ENCODE measurements at places on chromosomes 2 and 18. TPM values are rescaled to one million over a fixed set of nuclear protein-coding genes. Genes with fewer than 3 reads are reported as not detected.

DNA sequence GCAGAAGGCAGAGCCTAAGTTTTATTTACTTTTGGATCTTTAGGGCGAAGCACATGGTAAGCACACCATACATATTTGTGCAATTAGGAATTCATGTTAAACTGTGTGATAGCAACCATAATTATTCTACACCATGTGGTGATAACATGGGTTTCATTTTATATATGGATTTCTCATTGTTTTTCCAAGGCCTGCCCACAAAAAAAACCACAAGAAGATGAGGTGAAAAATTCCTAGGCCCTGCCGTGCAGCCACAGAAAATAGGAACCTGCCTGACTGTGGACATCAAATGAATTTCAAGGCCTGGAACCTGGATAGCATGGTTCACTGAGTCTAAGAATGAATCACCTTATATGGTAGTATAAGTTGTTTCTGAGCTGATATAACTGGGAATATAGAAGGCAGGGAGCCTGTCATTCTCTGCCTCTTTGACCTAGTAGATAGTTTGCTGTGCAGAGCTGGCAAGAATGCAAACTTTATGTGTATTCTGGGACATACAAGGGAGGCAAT lies 22.4 kb upstream of the SSB start:
- H3K27me3 ChIP-seq = no peaks in the 10 kb centered on the region
- DNase-seq = no peak
- H3K4me3 ChIP-seq = no peak overlapping the region
- no peaks in the 10 kb centered on the region for H3K36me3 ChIP-seq
- no peak overlapping the region for H3K27ac ChIP-seq

DNA sequence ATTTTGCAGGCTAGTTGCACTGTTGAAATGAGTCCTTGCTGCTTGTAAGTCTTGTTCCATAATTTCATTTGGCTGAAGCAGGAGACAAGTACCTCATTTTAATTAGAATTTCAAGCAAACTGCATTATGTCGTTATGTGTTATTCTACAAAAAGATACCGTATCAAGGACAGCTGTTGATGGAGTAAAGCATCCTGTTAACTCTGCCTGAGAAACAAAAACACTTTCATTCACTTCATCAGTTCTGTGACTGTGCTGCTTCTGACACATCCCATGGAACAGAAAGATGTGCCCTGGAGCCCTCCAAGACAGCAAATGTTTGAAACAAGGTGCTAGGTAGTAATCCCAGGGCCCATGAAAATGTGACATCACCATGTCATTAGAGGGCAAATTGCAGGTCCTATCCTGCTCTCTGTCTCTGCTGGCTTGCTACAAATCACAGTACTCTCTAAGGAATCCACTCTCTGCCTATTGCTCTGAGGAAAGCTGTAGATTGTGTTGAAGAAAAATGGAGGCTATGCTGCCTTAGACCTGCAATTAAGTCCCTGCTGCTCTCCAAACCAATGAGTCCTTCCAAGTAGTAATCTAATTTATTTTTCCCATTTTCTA lies 209.7 kb upstream of the PARD3B start:
- H3K4me3 ChIP-seq = no peak overlapping the region
- H3K27ac ChIP-seq = no peak overlapping the region
- H3K27me3 ChIP-seq = no peaks in the 10 kb centered on the region
- no peaks in the 10 kb centered on the region for H3K36me3 ChIP-seq
- peaks cover 15% of the 10 kb centered on the region for H3K4me1 ChIP-seq

DNA sequence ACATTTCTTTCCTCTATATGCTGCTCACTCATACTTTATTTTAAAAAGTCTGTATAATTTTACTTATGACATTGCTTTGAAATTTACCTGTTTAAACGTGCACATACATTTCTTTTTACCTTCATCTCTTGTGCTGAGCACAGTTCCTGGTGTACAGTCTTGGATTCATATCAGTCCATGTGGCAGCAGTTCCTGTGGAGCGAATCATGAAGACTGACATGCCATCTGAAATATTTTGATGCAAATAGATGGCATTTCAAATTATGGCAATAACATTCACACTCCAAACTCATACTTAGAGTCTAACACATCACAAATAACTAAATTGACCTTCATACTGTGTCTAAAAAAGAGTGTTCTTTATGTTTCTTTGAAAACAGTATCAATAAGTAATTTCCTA lies 90.3 kb upstream of the CDH2 start:
- no peak for DNase-seq
- no peak overlapping the region for H3K4me3 ChIP-seq
- no peaks in the 10 kb centered on the region for H3K36me3 ChIP-seq

GRCh38 chr18:12296457-12296856 lies 11.6 kb upstream of the TUBB6 start:
- H3K4me1 ChIP-seq = peaks cover 4% of the 10 kb centered on the region
- no peaks in the 10 kb centered on the region for H3K27me3 ChIP-seq
- H3K36me3 ChIP-seq = no peaks in the 10 kb centered on the region

The SPC25 gene
- total RNA-seq = 23.4 TPM

The THOC1 gene
- total RNA-seq = 71.2 TPM

GRCh38 chr2:231270221-231271114 lies 72.0 kb downstream of the ARMC9 start:
- no peak overlapping the region for H3K4me3 ChIP-seq
- DNase-seq = no peak

DNA sequence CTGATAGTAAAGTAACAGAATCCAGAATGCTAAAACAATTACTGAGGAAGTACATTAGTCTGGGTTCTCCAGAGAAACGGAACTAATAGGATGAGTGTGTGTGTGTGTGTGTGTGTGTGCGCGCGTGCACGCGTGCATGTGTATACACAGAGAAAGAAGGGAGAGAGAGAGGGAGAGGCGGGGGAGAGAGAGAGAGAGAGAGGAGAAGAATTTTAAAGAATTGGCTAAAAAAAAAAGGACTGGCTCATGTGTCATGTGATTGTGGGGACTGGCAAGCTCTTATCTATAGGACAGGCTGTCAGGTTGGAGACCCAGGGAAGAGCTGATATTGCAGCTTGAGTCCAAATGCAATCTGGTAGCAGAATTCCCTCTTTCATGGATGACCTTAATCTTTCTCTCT lies 976.2 kb upstream of the CDH2 start:
- H3K27ac ChIP-seq = no peak overlapping the region
- peaks cover 6% of the 10 kb centered on the region for H3K4me1 ChIP-seq
- H3K27me3 ChIP-seq = no peaks in the 10 kb centered on the region
- no peaks in the 10 kb centered on the region for H3K36me3 ChIP-seq

- peaks cover 12% of the 10 kb centered on the region for H3K36me3 ChIP-seq
- peaks cover 8% of the 10 kb centered on the region for H3K4me1 ChIP-seq
- peak overlapping the region; percentile 77 for H3K4me3 ChIP-seq
- DNase-seq = peak; percentile 36
- no peaks in the 10 kb centered on the region for H3K27me3 ChIP-seq
- H3K27ac ChIP-seq = no peak overlapping the region
These were observed 1.2 kb downstream of the KDSR start for GRCh38 chr18:63365876-63366212.

GRCh38 chr2:136151021-136151971 lies 33.3 kb upstream of the CXCR4 start:
- no peaks in the 10 kb centered on the region for H3K4me1 ChIP-seq
- DNase-seq = no peak
- no peaks in the 10 kb centered on the region for H3K36me3 ChIP-seq
- H3K4me3 ChIP-seq = no peak overlapping the region
- no peak overlapping the region for H3K27ac ChIP-seq

The PROKR1 gene
- 5.2 TPM for total RNA-seq

- H3K27me3 ChIP-seq = no peaks in the 10 kb centered on the region
- no peaks in the 10 kb centered on the region for H3K4me1 ChIP-seq
- no peak overlapping the region for H3K4me3 ChIP-seq
- no peak overlapping the region for H3K27ac ChIP-seq
These were observed 65.1 kb downstream of the LOXHD1 start for GRCh38 chr18:46591783-46592391.

DNA sequence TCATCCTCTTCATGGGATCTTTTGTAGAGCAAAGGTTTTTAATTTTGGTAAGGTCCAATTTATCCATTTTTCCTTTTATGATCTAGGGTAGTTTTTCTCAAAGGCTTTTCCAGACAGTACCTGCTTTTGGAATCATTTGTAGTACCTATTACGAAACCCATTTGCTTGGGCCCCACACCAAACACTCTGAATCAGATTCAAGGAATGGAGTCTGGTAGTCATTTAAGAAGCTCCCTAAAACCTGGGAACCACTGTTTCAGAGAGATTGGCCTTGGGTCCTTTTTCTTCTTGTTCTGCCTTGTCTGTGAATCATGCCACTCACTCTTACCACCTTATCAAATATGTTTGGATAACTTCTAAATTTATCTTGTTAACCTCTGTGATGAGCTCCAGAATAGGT lies 40.3 kb downstream of the OSBPL6 start:
- no peaks in the 10 kb centered on the region for H3K36me3 ChIP-seq
- DNase-seq = no peak
- H3K27me3 ChIP-seq = no peaks in the 10 kb centered on the region
- no peak overlapping the region for H3K27ac ChIP-seq

GRCh38 chr2:107088156-107088555 lies 202.2 kb upstream of the ST6GAL2 start:
- no peak overlapping the region for H3K4me3 ChIP-seq
- H3K27me3 ChIP-seq = no peaks in the 10 kb centered on the region
- H3K4me1 ChIP-seq = no peaks in the 10 kb centered on the region
- no peak overlapping the region for H3K27ac ChIP-seq
- no peaks in the 10 kb centered on the region for H3K36me3 ChIP-seq

- DNase-seq = no peak
- H3K4me3 ChIP-seq = no peak overlapping the region
- no peaks in the 10 kb centered on the region for H3K36me3 ChIP-seq
- peaks cover 10% of the 10 kb centered on the region for H3K4me1 ChIP-seq
- no peak overlapping the region for H3K27ac ChIP-seq
These were observed 13.1 kb upstream of the LGALSL start for GRCh38 chr2:64440843-64441242.

The TNS1 gene
- 5.7 TPM for total RNA-seq

The ACKR3 gene
- 3.1 TPM for total RNA-seq

DNA sequence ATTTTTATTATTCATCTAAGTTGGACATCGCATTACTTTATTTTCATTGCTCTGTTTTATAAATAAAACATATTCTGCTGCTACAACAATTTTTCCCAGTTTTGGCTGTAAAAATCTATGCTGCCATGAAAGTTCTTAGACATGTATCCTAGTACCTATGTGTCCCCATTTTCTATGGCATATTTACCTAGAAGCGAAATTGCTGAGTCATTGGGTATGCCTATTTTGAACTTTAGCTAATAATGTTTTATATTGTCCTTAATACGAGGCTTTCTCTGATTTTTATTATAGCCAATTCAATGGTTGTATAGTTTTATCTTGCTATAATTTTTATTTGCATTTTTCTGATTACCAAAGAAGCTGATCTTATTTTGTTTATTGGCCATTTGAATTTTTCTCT lies 110.5 kb upstream of the DPP10 start:
- H3K36me3 ChIP-seq = no peaks in the 10 kb centered on the region
- H3K4me1 ChIP-seq = no peaks in the 10 kb centered on the region
- no peak for DNase-seq

The BBS5 gene
- 0.35 TPM for total RNA-seq

DNA sequence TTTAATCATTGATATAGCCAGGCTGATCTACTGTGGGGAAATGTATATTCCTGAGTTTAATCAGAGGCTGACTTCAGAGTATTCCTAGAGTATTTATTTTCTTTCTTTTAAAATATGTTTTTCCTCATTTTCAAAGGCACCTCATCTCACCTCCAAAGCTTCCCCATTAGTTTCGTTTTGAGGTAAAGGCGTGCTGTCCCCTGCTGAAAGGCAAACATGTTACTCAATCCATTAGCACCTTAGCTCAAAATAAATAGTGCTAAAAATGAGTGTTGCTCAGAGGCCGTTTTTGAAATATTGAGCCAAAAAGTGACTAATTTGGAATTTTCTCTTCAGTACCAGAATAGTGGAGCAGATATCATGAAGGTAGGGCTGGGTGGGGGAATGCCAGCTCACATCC lies 386.2 kb downstream of the SOX11 start:
- no peaks in the 10 kb centered on the region for H3K36me3 ChIP-seq
- H3K4me3 ChIP-seq = no peak overlapping the region
- no peaks in the 10 kb centered on the region for H3K27me3 ChIP-seq
- no peak overlapping the region for H3K27ac ChIP-seq
- H3K4me1 ChIP-seq = peaks cover 7% of the 10 kb centered on the region

DNA sequence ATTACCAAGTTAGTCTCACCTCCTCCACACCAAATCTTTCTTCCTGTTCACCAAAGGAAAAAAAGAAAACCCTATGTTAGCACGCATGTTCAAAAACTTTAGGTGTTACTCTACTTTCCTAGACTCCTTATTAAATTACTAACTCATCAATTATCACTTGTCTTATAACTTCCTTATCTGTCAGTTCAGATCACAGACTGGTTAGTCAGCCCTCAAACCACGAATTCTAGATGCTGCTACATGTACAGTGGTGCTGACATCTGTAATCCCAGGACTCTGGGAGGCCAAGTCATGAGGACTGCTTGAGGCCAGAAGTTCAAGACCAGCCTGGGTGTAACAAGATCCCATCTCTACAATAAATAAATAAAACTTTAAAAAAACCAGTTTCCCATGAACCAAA lies 3.5 kb downstream of the YWHAQ start:
- H3K4me3 ChIP-seq = peak overlapping the region; percentile 100
- peaks cover 33% of the 10 kb centered on the region for H3K4me1 ChIP-seq
- DNase-seq = no peak
- H3K27ac ChIP-seq = peak overlapping the region; percentile 28

DNA sequence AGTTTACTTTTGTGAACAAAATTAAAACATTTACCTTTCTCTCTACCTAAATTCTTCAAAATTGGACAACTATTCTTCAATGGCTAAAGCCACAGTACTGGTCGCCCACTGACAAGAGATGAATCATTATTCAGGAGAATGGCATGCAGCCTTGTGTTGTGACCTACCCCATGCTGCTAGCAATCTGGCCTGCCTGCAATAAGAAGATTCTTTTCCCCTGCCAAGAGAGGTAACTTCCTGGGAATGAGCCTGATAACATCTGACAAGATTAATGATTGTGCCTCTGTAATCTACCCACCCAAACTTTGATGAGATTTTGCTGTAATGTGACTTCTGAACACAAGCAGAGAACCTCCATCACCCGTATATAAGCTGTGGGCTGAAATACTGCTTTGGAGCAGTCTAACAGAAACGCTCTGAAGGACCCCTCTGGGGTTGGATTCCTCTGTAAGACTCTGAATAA lies 47.0 kb upstream of the ST3GAL5 start:
- no peaks in the 10 kb centered on the region for H3K27me3 ChIP-seq
- no peak overlapping the region for H3K4me3 ChIP-seq
- DNase-seq = peak; percentile 76
- H3K4me1 ChIP-seq = peaks cover 5% of the 10 kb centered on the region

DNA sequence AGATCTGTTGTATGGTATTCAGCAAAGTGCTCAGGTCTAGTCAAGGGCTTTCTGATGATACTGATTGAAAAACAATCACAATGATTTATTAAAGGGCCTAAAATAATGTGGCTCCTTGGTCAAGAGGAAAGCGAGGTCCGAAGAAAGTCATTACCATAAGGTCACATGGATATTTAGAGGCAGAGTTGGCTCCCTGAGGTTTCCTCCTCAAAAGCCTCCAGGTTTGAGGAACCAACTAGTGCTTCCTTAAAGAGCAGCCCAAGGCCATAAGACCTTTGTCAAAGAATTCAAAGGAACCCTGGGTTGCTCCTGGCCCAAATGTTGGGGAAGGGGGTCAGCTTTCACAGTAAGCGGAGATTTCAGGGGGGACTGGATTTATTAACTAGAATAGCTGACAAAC lies 280.7 kb upstream of the ATP5MC3 start:
- no peak overlapping the region for H3K27ac ChIP-seq
- H3K4me1 ChIP-seq = peaks cover 6% of the 10 kb centered on the region
- DNase-seq = no peak
- H3K36me3 ChIP-seq = no peaks in the 10 kb centered on the region
- no peak overlapping the region for H3K4me3 ChIP-seq

The C2orf49 gene
- total RNA-seq = 19.6 TPM
